ENCODE measurements at places on chromosomes 3 and 15.

DNA sequence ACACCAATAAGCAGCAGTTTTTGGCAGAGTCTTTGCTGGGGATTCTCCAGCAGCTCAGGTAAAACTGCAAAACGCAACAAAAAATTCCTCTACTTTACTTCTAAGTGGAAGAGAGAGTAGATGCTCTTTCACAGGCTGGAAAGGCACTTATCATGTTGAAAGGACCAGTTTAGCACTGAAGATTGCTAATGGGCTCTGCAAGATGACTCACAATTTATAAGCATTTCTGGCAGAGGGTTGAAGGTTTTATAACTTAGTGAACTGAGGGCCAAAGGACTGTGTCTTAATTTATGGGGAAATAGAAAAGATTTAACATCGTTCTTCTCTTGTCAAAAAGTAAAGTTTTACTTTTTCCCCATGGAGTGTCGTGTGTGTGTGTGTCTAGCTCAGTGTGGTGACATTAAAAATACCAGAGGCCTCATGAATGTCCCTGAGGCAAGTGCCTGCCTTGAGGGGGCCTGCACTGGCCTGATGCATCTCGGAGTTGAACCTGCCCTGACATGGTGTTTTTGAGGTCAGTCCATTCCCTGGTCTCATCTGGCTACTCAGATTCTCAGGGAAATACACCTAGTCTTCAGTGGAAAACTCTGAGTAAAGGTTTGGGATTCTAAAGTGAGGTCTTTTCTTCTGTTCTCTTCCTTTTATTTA, 1092.0 kb downstream of the NAALADL2 start:
- DNase-seq, result peak; percentile 45

DNA sequence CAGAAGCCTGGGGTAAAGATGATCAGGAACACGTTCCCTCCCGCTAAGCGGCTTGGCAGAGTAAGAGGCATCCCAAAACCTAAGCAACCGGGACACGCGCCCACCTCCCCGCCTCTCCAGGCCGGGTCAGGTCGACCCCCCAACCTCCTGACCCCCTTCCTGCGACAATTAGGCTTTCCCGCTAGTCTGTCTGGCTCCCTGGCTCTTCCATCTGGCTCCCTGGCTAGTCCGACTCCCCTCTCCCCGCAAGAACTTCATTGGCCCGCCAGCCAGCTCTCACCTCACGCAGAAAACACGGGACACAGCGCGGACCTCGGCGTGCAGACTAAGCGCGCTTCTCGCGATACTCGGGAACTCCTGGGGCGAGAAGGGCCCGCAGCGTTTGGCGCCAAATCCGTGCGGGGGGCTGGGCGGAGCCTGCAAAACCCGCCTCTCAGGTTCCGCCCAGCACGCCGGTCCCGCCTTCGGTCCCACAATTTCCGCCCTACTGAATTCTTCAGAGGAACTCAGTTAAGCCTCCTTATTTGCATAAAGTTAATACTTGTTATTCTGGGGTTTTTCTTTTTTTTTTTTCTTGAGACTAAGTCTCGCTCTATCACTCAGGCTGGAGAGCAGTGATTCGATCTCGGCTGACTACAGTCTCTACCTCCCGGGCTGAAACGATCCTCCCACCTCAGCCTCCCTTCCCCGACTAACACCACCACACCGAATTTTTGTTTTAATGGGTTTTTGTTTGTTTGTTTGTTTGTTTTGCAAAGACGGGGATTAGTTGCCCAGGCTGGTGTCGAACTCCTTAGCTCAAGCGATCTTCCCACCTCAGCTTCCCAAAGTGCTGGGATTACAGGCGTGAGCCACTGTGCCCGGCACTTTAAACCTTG, at the start of gene TIPIN:
TSS of gene TIPIN (minus strand) at position 327 of the 878 bp plus-strand sequence. CDS start 3,738 bp downstream, outside the sequence.
- DNase-seq, result peak; percentile 98

GRCh38 chr3:43759297-43759782, 68.6 kb downstream of the ABHD5 start:
- DNase-seq, result peak; percentile 83

DNA sequence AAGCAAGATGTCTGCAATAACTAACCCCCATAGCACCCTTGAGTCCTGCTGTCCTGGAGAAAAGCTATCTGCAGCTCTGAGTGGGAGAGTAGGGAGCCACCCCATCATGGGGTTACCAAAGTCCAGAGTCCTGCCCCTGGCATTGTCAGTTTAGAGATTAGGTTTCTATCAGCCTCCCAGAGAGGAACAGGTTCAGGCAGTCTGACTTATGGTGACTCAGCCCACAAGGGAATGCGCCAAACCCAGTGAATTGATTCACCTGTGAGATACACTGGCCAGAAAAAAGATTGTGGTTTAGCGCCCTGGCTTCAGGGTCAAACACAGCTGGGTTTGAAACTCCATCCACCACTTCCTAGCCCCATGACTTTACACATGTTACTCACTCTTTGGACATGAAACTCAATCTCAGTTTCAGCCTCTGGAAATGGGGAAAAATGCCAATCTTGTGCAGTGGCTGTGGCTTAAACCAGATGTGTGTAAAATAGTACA, 263.6 kb upstream of the HES1 start:
- DNase-seq, result peak; percentile 44

- DNase-seq, result no peak
Measured at GRCh38 chr3:20022954-20023622, 11.0 kb upstream of the PP2D1 start.

- DNase-seq, result no peak
Measured at GRCh38 chr15:33032053-33032452, 162.5 kb downstream of the FMN1 start.

DNA sequence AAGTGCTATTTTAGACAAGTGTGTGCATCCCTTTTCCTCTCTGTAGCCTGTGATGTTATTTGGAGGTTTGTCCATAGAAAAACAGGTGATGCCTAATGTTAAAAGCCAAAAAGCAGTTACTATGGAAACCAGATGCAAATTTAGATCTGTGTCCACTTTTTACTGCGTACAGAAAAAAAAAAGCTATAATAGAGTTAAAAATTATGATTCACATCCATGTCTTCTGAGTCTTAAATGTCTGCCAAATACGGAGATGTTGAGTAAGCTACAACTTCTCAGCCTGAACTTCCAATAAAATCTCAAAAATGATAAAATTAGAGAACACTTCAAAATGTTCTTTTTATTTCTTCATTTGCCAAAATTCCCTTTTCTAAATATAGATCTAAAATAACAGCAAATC, 74.2 kb upstream of the GAP43 start:
- peak; percentile 12 for DNase-seq

- DNase-seq, result no peak
Measured at GRCh38 chr3:66507423-66508260, 6.8 kb upstream of the LRIG1 start.

DNA sequence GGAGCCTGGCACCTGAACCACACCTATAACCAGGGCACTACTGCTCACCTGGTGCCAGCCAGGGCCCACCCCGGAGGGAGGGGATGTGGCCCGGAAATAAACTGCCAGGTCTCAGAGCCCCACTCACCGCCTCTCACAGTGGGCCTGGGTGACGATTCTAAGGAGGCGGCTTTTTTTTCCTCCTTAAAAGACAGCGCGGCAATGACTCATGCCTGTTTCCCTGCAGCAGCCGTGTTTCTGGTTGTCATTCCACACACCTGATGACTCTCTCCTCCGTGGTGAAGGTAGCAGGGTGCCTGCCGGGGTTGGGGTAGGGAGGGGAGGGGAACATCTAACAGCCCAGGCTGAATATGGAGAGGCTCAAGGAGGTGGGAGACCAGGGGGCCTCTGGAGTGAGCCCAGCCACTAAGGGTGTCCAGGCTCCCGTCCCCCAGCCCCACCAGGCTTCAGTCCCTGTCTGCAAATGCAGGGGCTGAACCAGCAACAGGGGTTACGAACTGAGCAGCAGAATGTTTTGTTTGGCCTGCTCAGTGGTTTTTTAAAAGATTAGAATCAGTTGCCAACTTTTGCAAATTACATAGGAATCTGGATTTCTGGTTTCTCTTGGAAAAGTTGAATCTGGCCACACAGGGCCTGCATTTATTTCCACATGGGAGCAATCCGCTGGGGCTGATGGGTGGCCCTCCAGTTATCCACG, 127.3 kb upstream of the LINGO1 start:
- DNase-seq, result no peak

GRCh38 chr3:17847156-17847555, 104.7 kb upstream of the TBC1D5 start:
- DNase-seq, result no peak
